ENCODE measurements at places on chromosomes 7 and 10.

DNA sequence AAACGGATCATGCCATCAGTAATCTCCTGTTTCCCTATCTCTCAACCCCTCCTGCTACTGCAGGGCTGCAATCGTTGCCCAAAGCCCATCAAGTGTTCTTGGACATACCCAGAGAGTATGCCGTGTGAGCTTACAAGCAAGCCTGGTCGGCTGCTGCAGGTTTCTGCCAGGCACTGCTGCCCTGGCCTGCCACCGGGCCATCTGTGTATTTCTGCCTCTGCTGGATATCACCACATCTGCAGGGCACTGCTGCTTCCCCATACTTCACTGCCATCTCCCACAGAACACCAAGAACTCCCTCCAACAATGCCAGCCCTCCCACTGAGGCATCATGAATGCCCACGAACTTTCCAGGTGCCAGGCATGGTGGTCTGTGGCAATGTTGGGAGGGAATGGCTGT, 138.2 kb upstream of the SORCS3 start:
- no peak for DNase-seq

DNA sequence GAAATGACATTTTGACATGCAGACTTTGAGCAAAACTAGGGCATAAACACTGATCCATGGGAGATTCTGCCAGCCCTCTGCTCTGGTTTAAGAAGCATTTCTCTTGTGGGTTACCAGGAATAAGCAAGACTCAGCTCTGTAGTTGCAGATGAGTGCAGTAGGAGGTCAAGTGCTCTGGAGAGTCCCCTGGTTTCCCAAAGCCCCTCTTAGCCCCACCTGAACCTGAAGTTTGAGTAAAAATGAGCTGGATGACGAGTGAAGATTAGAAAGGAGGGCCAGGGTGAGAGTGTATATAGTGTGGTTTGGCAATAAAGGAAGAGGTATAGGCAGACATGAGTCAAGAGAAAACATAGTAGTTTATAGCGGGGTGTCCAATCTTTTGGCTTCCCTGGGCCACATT, 220.3 kb downstream of the ARL4A start:
- DNase-seq: no peak

GRCh38 chr10:103804871-103805270, 50.5 kb downstream of the SH3PXD2A start:
- no peak for DNase-seq

DNA sequence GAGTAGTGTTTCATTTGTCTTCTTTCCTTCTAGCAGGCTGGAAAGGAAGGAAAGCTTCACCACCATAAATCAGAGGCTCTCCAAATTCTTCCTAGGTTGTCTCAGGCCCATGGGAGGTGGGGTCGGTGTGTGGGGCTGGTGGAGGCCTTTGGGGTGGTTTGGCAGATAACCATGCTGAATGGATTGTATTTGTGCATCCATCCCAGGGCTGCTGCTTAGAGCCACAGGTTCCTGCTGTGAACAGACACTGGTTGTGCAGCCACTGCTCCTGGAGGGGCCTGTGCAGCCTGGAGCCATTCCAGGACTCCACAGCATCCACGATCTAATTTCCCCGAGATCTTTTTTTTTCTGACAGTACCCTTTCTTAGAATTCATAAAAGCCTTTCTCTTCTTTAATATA, 741.8 kb downstream of the SUGCT start:
- DNase-seq: no peak

DNA sequence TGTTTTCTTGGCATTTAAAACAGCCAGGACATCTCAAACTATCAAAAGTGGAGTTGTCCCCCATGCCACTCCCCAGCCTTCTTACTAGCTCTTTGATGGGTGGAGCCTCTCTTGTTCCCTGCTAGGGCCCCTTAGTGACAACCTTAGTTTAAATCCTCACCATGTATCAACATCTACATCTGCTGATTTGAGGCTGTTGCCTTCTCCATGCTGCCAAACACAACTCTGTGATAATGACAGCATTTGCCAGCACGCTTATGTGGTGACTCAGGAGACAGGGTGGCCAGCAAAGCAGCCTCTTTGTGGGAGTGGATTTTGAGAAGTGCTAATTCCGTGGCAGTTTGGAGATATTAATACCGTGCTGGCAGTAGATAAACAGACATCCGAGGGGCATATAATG, 145.4 kb downstream of the LRRC4 start:
- peak; percentile 44 for DNase-seq

- no peak for DNase-seq
Observed at GRCh38 chr7:34949361-34949760, 87.9 kb downstream of the DPY19L1 start.

- peak; percentile 82 for DNase-seq
Observed at GRCh38 chr10:5945561-5946418, 31.6 kb downstream of the IL15RA start.

DNA sequence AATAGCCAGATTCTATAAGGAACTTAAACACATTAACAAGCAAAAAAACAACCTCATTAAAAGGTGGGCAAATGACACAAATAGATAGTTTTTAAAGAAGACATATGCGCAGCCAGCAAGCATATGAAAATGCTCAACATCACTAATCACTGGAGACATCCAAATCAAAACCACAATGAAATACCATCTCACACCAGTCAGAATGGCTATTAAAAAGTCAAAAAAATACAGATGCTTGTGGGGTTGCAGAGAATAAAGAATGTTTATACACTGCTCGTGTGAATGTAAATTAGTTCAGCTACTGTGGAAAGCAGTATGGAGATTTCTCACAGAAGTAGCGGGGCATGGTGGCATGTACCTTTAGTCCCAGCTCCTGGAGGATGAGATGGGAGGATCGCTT, 164.0 kb downstream of the CHRM2 start:
- no peak for DNase-seq

- no peak for DNase-seq
Observed at GRCh38 chr10:33843379-33843778, 508.9 kb upstream of the NRP1 start.

DNA sequence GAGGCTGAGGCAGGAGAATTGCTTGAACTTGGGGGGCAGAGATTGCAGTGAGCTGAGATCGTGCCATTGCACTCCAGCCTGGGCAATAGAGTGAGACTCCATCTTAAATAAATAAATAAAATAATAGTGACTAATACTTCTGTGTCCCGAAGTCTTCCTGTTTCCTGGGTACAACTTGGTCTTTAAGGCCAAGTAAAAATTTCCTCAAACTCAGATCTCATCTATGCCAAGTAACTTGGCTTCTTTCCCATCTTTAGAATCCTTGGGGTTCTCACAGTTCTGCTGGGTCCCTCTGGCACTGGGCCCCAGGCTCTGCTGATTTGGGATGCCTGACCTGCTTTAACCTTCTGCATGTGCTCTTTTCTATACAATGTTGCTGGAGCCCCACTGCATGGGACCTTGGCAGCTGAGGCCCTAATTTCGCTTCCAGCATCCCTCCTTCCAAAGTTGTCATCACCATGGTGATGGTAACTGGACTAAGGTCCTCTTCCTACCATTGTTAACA, 22.7 kb upstream of the AKR1B10 start:
- DNase-seq: no peak

DNA sequence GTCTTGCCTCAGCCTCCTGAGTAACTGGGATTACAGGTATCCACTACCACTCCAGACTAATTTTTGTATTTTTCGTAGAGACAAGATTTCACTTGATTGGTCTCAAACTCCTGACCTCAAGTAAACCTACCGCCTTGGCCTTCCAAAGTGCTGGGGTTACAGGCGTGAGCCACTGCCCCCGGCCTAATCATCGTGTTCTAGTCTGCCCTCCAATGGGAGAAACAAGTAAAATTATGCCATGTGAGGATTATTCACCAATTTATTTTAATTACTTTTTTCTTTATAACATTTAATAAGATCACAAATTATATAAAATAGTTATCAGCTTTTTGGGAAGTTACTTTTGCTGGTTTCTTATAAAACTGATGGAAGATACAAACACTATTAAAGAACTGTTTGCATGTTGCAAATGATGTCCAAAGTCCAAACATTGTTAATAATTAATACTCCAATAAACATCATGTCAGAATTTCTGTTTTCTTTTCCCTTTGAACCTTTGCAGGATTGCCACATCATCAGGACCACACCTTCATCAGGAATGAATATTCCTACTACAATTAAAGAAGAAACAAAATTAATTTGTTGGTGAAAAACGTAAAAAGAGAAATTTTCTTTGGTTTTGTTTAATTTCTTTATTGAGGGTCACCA, 786 bp upstream of the AKR1C4 start:
- no peak for DNase-seq

DNA sequence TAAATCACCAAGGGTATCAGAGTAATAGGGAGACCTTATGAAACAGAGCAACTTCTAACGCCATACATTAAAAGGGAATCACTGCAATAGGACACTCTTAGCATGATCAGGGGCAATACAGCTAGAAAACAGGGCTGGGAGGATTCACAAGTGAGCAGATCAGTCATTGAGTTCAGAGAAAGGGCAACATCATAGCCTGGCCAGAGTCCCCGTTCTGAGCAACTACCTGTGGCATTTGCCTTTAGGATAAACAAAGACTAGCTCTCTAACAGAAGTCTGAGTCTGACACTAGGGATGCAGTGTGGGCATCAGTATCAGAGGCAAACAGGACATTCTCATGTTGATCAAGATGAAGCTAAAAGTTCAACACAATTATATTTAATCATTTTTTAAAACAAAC, 297.9 kb downstream of the DGKB start:
- DNase-seq: no peak

DNA sequence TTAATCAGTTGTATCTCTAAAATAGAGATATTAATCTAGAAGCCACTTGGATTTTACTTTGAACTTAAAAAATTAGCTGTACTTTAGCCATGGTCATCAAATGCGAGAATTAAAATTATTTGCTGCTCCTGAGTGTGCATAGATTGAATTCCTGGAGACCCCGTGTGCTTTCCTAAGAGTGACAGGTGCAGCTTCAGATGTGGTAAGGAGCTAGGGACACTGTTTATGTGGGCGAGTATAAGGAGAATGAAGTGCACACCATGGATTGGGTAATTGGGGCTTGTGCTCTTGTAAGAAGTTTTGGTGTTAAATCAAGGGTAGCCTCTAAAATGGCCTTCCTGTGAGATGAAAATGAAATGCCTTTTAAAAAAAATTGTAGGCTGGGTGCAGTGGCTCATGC, 9.8 kb downstream of the PLCE1 start:
- DNase-seq: no peak

DNA sequence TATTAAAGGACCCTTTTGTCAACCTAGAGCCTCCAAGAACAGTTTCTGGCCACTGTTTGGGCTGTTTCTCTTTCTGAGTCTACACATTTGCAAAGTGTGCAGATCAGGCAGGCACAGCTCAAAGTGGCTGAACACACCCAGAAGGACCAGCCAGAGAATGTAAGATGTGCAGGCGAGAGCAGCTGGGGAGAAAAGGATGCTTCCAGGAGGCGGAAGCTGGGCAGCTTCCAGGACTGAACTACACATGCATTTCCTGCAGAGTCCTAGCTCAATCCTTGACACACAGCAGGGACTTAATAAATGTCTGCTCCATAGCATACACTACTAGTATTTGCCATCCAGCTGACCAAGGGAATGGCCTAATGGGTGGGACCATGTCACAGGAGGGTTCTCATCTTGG, 70.9 kb downstream of the CTBP2 start:
- no peak for DNase-seq

DNA sequence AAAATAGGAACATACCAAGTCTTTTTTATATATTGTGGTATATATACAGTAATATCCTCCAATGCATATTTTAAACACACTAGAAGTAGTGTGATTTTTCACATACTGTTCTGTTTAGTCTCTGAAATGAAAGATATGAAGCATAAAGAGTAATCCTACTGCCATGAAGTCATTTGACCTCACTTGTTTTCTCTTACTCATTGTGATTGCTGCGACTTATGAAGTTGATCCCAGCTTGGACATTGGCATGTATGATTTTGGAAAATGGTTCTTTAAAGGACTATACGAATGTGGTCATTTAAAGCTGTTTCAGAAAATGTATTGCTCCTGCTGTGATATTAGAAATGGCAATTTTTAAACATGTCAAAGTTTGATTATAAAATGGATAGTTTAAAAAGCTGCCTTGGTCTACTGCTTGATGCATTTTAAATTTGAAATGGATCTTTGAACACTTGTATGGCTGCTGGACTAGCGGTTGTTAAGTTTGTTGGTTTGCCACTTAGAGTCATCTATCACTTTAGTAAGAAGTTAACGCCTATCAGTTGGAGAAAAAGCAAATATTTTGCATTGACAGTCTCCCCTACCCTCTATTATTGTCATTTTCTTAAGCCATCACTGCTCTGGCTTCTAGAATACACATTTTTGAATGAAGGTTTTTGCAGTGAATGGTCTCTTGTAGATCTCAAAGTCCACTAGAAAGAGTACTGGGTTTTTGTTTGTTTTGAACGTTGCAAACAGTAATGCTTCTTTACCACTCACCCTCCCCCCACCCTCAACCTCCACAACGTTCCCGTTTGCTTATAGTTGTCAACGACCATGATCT, 881 bp upstream of the PCGF5 start:
- DNase-seq: no peak

DNA sequence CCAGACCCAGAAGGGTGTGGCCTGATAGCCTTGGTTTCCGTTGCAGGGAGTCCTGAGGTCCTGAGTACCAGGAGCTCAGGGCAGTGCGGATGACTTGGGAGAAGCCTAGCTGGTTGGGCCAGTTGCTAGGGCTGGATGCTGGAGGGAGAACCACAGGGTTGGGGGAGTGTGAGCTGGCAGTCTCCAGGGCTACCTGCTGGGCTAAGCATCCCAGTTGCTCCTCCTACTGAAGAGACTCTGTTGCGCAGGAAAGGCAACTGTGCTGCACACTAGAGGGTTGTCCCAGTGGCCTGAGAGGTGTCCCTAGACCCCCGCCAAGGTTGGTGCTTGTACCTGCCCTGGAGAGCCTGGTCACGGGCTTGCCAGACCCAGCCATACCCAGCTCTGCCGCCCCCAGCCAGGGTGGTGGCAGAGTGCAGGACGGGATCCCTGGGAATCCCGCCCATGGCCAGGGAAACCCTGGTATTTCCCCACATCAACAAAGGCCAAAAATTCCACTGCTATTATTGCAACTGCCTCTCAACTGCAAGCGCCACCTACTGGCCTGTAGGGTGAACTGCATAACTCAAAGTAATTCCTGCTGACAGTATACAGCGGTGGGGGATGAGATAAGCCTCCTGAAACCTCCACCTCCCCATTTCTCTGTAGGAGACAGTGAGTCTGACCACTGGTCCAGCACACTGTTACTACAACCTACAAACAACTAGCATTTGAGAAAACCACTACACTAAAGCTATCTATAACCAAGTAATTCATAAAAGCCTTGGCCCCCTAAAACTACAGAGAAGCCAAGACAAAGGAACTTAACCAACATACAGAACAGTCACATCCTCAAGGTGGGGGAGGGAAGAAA, 67.6 kb upstream of the DDC start:
- DNase-seq: no peak

DNA sequence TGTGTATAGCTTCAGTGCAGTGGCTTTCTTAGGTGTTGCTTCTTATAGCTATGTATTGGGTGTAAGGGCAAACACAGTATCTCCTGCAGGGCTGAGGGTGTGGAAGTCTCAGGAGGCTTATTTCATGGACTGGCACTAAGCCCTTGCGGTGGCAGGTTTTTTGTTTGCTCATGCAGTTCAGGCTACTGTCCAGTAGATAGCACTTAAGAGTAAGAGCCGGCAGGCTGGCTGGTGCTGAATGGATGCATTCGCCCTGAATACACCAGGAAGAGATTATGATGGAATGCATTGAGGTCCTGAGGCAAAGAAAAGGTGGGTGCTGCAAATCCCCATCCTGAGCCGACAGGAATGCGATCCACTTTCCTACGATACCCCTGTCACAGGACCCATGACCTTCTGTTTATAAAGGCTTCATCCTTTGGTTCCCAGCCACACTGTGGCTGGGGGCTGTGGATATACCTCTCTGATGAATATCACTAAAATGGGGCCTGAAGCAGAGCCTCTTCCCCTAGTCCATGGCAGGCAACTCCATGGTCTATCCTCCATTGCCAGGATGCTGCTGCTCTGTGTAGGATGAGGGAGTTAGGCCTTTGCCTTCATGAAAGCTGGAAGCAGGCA, 44.9 kb downstream of the ANXA8 start:
- no peak for DNase-seq

All from Right ventricle myocardium superior (tissue), 1 donor.